ENCODE measurements at places on chromosomes 1 and 21.

GRCh38 chr1:246350745-246351144 lies 156.3 kb downstream of the SMYD3 start:
- DNase-seq = no peak

- DNase-seq = no peak
Measured at GRCh38 chr1:246417813-246418564, 89.1 kb downstream of the SMYD3 start.

DNA sequence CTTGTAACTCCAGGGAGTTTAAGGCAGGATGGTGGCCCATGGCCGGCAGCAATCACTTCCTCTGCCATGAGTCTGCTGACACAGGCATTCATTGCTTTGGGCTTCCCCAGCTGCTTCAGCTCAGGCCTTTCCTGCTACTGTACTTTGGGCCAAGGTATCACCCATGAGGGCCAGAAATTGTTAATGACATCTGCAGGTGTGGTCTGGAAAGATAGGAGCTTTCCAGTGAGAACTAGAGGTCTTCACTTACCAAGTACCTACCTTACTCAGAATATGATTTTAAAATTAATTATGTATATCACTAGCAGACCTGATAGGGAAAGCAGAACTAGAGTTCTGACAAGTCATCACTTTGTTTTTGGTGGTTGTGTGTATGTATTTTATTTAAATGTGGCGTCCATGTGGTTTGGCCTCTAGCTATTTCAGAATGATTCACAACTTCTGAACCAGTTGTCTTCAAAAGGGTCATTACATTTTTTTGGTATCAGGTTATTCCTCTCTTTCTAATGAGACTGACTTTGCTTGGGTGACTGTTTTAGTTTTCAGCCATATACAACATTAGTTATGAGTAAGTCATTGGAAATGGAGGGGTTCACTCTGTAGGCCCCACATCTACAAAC lies 2.7 kb downstream of the RGL1 start:
- no peak for DNase-seq

GRCh38 chr21:26320596-26320995 lies 150.0 kb upstream of the APP start:
- no peak for DNase-seq

- DNase-seq = no peak
Measured at GRCh38 chr1:181531951-181532600, 48.8 kb downstream of the CACNA1E start.

- DNase-seq = no peak
Measured at GRCh38 chr1:43705982-43706597, 1.2 kb upstream of the ST3GAL3 start.

DNA sequence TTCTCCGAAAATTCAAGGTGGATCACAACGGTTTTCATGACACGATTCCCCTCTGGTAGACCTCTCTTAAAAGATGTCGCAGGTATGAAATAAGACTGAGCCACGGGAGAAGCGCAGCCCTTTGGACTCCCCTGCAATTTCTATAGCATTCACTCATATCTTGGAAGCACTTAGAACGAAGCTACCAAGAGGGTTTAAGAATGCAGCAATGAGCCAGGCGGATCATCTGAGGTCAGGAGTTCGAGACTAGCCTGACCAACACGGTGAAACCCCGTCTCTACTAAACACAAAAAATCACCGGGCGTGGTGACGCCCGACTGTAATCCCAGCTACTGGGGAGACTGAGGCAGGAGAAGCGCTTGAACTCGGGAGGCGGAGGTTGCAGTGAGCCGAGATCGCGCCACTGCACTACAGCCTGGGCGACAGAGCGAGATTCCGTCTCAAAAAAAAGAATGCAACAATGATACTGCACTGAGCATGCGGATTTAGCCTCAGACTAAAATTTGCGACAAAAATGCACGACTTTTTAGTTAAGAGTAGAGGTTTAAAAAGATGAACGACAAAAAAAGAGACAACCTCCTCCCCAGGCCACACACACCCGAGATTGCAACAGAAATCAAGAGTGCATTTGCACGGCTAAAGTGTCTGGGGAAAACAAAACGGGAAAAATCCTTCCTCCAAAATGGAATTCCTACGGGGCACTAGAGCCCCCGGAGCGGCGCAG lies 743 bp downstream of the TOMM20 start:
- no peak for DNase-seq

GRCh38 chr1:243270097-243270864 lies 14.4 kb downstream of the SDCCAG8 start:
- DNase-seq = no peak

- no peak for DNase-seq
Measured at GRCh38 chr21:43190951-43191350, 22.1 kb downstream of the CRYAA start.
